ENCODE measurements at places on chromosomes 2 and 18. TPM values are rescaled to one million over a fixed set of nuclear protein-coding genes. Genes with fewer than 3 reads are reported as not detected.

DNA sequence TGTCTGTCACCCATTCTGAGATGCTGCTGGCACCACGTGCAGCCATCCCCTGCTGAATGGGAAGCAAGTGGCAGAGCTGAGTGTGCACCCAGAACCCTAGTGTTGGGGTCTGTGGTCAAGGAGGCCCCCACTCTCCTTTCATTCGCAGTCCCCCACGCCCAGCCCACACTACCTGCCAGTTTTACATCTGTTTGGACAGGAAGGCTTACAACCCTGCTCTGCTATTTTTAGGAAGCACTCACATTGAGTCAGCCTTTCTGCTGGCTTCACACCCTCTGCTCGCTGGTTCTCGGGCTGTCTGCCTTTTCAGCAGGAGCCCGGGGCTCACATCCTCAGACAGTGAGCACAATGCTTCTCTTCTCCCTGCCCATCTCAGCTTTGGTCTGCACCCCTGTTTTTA lies 10.7 kb upstream of the ADCY3 start:
- DNase-seq = peak; percentile 21

- no peak for DNase-seq
Observed at GRCh38 chr2:216987252-216987821, 127.5 kb upstream of the TNP1 start.

GRCh38 chr2:3557639-3558204 lies 411 bp downstream of the RNASEH1 start:
- no peak for DNase-seq

CRYGC gene
- not detected for total RNA-seq

DNA sequence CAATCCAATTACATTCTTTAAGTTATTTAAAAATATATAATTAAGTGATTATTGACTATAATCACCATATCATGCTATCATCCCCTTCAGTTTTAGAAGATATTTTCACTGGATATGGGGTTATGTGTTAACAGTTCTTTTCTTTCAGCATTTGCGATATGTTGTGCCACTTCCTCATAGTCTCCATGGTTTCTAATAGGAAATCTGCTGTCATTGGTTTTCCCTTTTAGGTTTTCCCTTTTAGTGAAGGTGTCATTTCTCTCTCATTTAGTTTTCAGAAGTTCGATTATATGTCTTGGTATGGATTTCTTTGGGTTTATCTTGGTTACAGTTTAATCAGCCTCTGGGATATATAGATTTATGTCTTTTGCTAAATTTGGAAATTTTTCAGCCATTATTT lies 34.8 kb upstream of the EPG5 start:
- no peak for DNase-seq

DYSF gene
- total RNA-seq = 21.3 TPM

DNA sequence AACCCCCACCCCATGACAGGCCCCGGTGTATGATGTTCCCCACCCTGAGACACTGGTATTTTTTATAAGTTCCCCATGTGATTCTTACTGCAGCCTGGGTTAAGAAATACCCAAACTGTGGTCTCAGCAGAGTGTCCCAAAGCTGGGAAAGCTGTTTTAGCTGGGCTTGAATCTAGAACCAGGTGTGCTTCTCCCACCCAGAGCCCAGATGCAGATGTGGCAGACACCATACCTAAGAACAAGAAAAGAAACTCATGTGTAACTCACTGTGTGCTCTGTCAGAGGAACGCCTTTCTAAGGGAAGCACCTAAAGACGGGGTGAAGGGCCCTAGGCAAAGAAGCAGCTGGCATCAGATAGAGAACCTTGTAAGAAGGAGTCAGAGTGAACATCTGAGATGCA lies 23.9 kb downstream of the DOK1 start:
- DNase-seq = no peak

GRCh38 chr2:189676471-189676870 lies 2.0 kb downstream of the ANKAR start:
- no peak for DNase-seq

GAL3ST2 gene
- total RNA-seq = 1.5 TPM

DNA sequence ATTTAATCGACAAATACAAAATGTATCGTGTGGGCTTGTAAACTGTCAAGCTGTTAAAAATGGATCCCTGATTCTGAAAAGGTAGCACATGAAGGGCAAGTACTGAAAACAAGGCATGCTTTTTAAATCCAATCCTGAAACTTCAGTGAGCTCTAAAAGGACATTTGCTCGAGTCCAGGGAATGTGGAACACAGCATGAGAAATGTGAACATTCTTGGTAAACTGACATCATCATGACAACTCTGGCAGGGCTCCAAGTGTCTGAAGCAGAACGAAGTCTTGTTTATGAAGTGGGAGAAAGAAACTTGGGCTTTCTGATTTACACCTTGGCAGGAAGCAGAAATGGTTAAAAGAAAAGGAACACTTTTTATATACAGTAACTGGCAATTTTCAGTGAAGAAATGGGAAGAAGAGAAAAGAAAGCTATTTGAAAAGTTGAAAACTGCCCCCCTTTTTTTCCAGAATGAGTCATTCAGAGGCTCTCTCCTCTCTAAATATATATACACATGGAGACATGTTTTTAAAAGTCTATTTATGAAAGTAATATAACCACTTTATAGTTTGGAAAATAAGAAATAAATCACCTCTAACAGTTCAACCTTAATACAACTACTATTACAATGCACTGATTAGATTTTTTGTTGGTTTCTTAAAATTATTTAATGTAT lies 120.8 kb downstream of the GAREM1 start:
- no peak for DNase-seq

DNA sequence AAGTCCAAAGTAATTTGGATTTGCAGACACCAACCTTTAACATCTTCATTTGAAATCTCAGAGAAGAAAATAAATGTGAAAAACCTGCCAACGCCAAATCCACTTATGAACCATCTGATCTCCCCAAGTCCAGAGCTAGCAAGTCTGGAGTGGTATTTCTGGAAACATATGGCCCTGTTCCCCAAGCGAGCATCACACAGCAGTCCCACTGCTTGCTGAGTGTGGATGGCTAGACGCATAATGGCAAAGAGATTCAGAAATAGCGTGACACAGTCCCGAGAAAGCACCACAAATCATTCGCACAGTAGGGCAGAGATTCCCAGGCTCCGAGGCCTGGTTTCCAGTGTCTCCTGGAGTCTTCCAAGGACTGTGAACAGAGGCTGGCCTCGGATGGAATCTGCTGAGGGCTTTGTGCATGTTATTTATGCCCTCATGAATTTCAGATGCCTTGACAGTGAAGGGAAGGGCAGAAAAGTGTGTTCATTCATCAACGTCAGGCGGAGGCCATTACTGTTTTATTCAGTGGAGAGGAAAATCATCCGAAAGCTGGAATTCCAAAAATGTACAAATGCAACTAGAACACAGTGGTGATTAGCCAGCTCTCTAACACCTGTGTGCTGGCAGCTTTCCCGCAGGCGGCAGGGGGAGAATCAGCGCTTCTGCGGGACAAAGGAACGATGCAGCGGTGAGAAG lies 417.0 kb downstream of the EIPR1 start:
- DNase-seq = peak; percentile 41

- no peak for DNase-seq
Observed at GRCh38 chr2:241764275-241765241, 12.1 kb upstream of the GAL3ST2 start.

DNA sequence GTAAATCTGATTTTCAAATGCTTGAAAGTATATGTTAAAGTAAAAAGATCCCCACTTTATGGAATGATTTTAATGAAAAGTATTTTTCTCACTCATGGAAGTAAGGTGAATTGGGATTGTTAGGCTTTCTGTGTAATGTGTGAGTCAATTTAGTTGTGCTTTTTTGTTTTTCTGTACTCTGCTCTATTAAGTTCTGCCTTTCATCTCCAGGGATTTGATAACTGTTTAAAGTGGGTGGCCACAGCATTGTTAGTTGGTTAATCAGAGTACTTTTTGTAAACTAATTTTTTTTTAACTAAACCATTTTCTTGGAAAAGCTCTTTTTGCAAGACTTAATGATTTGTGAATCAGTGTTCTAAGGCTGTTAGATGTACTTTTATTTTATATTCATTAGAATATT lies 76.8 kb downstream of the ABI2 start:
- DNase-seq = no peak

GRCh38 chr2:46001290-46001689 lies 295.9 kb upstream of the EPAS1 start:
- no peak for DNase-seq

DNA sequence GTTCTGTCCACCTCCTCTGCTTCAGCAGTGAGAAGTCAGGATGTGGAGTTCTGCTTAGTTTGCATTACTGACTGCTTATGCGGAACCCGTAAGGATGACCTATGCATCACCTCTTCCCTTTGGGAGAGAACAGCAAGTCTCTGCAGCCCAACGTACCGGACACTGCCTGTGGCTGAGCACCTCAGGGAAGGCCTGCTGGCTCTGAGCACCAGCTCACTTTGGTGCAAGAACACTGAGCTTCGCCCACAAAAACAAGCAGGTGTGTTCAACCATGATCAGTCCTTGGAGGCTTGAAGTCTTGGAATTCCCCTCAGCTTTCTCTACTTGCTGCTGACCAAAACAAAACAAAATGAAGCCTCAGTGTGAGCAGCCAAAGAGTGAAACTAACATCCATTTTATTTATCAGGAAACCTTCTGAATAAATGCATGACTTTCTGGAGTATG lies 52.7 kb upstream of the NCK2 start:
- DNase-seq = no peak

GRCh38 chr2:937530-937929 lies 13.1 kb upstream of the SNTG2 start:
- DNase-seq = no peak

- peak; percentile 16 for DNase-seq
Observed at GRCh38 chr2:7363906-7364305, 446.7 kb downstream of the RNF144A start.

TMEM178A gene
- total RNA-seq = 17.4 TPM

- DNase-seq = peak; percentile 22
Observed at GRCh38 chr2:209049608-209050007, 374.2 kb upstream of the MAP2 start.

- DNase-seq = no peak
Observed at GRCh38 chr2:189153619-189154018, 25.9 kb downstream of the COL5A2 start.

DNA sequence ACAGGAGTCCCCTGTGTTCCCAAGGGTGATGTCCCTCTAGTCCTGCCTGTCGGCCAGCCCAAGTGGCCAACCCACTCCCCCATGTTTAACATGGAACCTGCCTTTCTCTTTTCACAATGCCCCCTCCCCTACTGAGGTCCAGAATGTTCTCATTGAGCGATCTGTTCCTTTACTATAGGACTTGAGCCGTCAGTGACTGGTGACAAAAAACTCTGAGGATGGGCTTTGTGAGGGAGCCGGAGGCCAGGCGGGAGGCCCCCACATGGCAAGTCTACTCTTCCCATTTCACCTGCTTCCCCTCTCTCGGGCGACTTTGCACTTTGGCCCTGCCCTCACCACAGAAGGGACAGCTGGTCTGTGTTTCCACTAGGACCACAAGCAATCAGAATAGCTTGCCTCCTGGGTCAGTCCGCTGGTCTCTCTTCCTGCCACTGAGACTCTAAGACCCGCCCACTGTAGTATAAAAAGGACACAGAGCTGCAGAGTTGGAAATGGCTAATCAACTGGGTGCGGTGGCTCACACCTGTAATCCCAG lies 146.5 kb upstream of the RAB12 start:
- no peak for DNase-seq

DNA sequence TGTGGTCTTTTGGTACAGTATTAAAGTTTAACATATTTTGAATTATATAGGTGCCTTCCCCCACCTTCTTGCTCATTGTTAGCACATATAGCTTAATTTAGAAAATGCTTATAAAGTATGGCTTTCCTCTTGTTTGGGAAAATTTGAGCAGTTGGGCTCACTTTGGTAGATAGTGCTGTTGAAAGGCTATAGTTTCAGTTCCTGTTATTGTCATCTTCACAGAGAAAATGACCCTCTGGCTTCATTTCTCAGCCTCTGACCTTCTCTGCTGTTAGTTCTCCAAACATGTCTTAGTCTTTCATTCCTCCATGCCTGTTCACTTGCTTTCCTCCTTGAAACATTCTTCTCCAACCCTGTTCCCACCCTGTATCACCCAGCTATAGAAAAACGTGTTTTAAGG lies 200.6 kb downstream of the WDR7 start:
- DNase-seq = no peak

HDLBP gene
- 306 TPM for total RNA-seq

GRCh38 chr2:128595763-128596395 lies 277.2 kb upstream of the HS6ST1 start:
- no peak for DNase-seq

IL37 gene
- total RNA-seq = not detected

- DNase-seq = no peak
Observed at GRCh38 chr2:42192652-42193566, 23.8 kb downstream of the EML4 start.

- DNase-seq = peak; percentile 83
Observed at GRCh38 chr2:165015052-165015642, 59.8 kb upstream of the SLC38A11 start.

DNA sequence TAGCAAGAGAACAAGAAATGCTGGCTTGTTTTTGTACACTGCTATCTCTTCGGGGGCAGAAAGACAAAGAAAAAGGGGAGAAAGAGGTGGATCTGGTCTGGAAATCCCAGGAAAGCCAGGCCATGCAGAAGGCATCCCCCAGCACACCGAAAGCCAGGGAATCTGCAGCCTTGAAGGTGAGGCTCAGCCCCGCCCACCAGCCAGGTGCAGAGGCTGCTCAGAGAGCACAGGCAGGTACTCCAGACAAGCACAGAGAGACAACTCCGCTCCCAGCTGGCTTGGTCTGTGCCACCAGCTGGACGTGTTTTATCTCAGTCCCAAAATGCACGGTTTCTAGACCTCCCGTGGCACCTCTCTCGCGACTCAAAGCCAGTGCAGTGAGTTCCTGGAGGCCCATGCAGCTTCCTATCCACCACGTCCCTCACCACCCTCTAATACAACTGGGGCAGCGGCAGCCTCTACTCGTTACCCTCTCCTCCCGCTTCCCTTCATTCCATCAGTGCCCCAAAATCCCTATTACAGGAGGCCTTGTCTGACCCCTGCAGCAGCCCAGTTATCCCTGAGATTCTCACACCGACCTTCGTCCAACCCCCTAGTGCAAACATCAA lies 62.8 kb downstream of the HDAC4 start:
- DNase-seq = peak; percentile 63

NAT8 gene
- total RNA-seq = not detected

TMEM37 gene
- total RNA-seq = 8.8 TPM

GRCh38 chr2:206873423-206873822 lies 65.9 kb upstream of the CPO start:
- DNase-seq = no peak

GRCh38 chr2:43484323-43484930 lies 111.4 kb downstream of the THADA start:
- peak; percentile 90 for DNase-seq

CAMKMT gene
- total RNA-seq = 26.5 TPM

DNA sequence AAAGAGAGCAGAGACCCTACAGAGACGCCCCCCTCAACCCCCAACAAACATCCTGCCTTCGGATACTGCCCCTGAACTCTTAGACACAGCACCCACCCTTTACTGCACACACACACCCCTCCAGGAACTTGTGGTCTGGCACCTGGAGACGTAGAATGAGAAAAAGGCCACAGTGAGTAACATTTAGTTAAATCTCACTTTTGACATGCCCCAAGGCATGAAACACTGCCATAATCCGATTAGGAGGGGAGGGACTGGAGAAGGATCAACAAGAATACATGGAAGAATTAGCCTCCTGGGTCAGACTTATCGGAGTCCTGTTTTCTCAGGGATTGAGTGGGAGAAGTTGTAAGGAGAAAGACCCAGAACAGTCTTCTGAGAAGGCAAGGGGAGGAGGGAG lies 4.1 kb downstream of the CDK5R2 start:
- no peak for DNase-seq

NEU2 gene
- total RNA-seq = not detected
